ENCODE measurements at places on chromosomes 13 and 19.

DNA sequence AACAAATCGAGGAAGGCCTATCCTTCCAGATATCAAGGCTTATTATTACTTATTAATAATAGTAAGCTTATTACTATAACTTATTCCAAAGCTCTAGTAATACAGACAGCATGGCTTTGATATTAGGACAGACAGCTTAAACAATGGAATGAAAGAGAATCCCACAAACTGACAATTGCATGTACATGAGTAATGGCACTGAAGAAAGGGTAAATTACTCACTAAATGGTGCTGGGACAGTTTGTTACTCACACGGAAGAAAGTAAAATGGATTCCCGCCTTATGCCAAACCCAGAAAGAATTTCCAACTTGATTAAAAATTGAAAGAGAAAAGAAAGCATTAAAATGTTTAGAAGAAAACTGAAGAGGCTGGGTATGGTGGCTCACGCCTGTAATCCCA lies 60.3 kb downstream of the MIPEP start:
- no peak for DNase-seq

GRCh38 chr19:47081095-47081494 lies 32.5 kb downstream of the ZC3H4 start:
- DNase-seq = no peak

- DNase-seq = no peak
Measured at GRCh38 chr13:56718791-56719190, 421.9 kb upstream of the PRR20A start.

DNA sequence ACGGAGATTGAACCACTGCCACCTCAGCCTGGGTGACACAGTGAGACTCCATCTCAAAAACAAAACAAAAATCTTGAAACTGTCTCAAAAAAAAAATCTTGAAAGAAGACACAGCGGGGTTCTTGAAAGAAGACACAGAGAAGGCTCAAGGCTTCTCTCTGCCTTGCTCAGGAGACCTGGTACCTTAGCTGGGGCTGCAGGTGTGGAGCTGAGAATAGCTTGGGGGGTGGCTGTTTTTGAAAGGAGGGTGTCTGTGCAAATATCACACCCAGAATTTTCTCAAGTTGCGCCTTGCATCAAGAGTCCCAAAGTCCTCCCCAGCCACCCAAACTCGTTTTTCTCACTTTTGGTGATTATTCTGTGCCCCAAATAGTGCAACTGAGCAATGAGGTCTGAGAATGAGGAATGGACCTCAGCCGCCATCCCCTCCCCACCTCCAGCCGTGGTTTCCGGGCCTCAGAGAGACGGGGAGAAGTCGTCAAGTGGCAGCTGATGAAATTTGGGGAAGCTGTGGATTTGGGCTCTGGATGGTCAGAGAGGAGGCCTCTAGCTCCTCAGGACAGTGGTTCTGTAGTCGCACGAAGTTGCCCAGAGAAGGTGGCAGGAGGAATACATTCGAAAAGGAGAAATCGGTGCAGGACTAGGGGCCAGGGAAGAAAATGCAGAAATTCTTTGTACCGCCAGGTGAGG lies 8.8 kb downstream of the S1PR2 start:
- no peak for DNase-seq
